ENCODE measurements at places on chromosomes 3 and 15.

DNA sequence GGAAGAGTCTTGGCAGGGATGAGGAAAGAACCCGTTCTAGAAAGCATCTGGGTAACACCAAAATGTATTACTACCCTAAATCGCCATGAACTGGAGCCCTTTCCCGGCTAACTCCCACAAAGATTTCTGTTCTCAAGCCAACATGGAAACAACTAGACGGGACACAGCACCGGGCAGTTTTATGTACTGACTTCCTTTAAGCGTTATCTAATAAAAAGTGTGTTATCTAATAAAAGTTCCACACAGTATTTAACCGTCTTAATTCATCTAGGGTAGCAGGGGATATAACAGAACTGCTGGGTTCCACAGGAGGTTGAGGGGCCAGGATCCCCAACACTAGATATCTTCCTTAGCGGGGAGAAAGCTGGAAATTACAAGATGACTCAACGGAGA, 347 bp upstream of the C3orf62 start:
- DNase-seq = no peak

GRCh38 chr3:16183601-16184270, 9.3 kb downstream of the GALNT15 start:
- peak; percentile 27 for DNase-seq

- DNase-seq = no peak
These were observed 966 bp downstream of the MYO1E start for GRCh38 chr15:59371458-59372351.

DNA sequence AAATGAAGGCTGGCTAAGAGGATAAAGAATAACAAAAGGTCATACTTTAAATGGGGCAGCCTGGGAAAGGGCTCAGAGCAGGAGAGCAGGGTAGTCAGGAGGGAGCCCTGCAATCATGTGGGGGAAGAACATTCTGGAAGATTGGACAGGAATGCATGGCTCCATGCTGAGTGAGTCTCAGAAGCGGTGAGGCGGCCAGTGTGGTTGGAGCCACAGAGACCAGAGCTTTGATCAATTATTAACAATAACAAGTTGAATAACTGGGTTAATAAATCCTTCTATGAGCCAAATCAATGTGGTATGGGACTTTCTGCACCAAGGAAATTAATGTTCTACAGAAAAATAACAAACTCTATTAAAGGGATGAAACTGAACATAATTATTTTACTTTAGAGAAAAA, 57.9 kb upstream of the DCUN1D1 start:
- no peak for DNase-seq

DNA sequence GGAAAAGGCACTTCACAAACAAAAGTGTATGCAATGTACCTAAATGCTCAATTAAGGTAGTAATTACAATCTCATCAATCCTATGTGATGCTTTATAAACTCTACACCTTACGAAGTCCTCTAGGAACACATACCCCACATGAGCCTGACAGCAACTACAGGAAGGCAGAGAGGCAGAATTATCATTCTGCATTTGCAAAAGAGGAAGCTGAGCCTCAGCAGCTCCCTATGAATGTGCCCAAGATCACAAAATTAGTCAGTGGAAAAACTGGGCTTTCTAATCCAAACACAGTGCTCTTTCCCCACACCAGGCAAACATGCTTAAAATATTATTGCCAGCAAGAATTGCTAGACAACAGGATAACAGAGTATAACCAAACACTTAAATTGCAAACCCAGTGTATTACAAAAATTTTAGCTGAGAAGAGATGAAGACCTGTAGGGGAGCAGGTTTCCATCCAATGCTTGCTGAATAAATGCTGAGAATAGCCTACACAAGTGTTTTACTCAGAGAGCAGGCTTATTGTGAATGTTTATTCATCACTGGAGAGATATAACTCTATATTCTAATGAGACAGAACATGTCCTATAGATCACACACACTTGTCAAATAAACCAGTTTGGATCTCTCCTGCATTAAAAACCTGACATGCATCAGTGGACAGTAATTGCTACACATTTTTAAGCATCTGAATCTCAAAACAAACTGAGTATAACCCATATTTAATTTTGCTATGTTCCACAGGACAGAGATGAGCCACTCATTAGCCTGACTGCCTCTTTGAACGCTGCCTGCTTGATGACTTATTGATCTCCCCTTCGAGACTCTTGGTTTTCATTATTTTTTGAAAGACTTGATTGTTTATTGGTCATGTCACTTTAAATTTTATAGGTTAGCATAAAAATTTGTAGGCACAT, 62.2 kb downstream of the PLCH1 start:
- DNase-seq = no peak

GRCh38 chr15:51350723-51351122, 9.3 kb downstream of the GLDN start:
- no peak for DNase-seq

- DNase-seq = peak; percentile 34
These were observed 802.6 kb upstream of the ALCAM start for GRCh38 chr3:104564045-104564643.

DNA sequence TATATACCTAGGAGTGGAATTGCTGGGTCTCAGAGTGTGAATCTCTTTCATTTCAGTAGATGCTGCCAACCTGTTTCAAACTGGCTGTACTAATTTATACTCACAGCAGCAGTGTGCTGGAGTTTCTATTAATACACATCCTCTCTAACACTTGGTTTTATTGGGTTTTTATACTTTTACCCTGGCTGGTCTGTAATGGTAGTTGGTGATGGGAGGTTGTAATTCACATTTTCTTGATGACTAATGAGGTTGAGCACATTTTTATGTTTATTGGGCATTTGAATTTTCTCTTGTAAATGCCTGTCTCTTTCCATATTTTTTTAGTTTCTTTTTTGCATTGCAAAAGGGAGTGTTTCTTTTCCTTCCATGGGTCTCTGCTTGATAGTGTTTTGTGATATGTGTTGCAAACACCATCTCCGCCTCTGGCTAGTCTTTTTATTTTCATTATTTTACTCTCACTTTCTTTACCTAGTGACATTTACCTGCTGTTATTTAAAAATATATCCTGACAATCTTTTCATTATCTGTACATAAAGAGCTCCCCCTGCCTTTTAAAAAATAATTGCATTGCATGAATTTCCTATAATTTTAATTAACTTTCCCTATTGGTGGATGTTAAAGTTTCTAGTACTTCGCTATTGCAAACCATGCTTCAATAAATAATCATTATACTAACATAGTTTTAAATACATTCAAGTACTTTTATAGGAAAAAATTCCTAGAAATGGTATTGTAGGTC, 49.0 kb upstream of the GCNT3 start:
- no peak for DNase-seq

DNA sequence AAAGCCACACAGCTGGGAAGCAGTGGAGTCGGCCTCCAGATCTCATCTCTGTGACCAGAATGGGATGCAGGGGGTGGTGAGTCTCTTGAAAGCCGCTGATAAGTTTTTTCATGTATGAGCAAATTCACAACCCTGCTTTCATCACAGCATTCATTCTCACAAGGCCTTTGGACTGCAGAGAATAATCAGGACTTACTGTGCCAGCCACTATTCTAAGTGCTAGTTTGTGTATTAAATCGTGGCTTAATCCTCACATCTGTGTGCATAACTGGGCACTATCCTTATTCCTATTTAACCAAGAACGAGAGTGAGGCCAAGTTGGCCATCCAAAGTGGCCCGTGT, 64.2 kb upstream of the POLG start:
- no peak for DNase-seq

GRCh38 chr15:90161950-90162361, 39.2 kb upstream of the SEMA4B start:
- no peak for DNase-seq

DNA sequence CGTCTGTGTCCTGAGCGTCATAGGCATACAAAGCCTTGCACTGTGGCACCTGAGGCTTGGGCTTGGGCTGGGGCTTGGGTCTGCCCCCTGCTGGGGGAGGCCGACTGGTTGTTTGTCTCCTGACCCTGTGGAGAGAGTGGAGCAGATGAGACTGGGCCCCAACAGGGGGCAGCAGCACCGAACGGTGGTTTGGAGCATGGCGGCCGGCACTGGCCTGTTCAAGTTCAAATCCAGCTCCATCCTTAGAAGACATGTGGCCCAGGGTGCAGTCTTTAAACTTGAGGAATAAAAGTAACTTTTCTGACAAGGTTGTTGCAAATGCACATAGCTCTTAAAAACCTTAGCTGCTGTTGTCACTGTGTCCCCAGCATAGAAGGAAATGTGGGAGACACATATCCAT, 33.3 kb downstream of the CCNB2 start:
- DNase-seq = no peak
